ENCODE measurements at places on chromosomes 5 and 9. TPM values are rescaled to one million over a fixed set of nuclear protein-coding genes. Genes with fewer than 3 reads are reported as not detected.

DNA sequence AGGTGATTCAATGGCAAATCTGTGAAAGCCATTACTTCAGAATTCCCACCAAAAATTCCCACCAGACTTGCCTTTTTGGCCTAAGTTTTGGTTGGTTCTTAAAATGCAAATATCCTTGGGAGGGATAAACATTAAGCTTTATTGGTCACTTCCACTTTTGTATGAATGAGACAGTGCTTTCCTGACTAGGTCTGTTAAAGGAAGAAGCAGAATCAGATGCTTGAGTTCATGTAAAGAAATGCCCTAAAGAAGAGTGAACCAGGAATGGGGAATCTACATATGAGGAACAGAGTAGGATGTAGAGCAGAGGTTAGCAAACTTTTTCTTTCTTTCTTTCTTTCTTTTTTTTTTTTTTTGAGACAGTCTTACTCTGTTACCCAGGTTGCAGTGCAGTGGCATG lies 129.3 kb downstream of the GCNT1 start:
- no peak for DNase-seq

- DNase-seq, result no peak
Observed at GRCh38 chr5:120994112-120994511, 530.0 kb downstream of the PRR16 start.

- DNase-seq, result no peak
Observed at GRCh38 chr9:27353474-27354229, 56.7 kb upstream of the EQTN start.

GRCh38 chr5:108259306-108259705 lies 122.6 kb downstream of the FBXL17 start:
- DNase-seq, result no peak

FBP2 gene
- 12.1 TPM for total RNA-seq

DIRAS2 gene
- not detected for total RNA-seq
